ENCODE measurements at places on chromosomes 1 and 21. TPM values are rescaled to one million over a fixed set of nuclear protein-coding genes. Genes with fewer than 3 reads are reported as not detected.
A peak's percentile ranks its signal among the peaks of the same experiment; 100 is the strongest.

DNA sequence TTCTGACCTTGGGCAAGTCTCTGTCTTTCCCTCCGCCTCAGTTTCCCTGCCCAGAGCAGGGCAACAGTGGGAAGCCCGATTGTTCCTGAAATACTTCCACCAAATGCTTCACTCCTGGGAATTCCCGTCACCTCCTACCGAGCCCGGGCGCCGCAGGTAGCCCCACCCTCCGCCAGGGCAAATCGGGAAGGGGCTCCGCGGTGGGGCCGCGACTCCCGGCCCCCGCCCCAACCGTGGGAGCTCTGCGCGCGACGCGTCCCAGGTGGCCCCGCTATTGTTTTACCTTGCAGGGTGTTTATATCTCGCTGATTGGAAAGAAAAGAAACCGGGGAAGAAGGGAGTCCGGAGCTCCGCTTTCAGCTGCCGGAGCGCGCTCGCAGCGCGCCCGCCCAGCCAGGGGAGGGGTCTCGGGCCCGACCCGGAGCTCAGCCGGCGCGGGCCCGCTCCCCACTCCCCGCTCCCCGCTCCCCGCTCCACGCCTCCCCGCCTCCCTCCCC, 407 bp downstream of the IGSF3 start:
- DNase-seq: no peak

GRCh38 chr1:199272628-199273086, 633.8 kb downstream of the PTPRC start:
- peak; percentile 54 for DNase-seq

DNA sequence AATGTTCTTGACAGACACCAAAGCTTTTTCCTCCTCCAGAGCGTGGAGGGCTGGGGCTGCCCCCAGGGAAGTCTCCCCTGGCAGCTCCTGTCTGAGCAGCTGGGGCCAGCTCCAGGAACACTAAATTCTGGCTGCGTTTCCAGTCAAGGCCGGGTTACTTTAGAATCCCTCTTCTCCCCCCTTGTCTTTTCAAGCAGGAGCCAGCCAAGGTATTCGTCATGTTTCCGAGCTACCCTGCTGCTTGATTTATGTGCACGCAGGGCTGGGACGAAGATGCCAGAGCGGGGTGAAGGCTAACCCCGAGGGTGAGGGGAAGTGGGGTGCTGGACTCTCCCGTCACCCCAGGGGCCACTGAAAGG, 68.1 kb upstream of the ANGPTL1 start:
- no peak for DNase-seq

DNA sequence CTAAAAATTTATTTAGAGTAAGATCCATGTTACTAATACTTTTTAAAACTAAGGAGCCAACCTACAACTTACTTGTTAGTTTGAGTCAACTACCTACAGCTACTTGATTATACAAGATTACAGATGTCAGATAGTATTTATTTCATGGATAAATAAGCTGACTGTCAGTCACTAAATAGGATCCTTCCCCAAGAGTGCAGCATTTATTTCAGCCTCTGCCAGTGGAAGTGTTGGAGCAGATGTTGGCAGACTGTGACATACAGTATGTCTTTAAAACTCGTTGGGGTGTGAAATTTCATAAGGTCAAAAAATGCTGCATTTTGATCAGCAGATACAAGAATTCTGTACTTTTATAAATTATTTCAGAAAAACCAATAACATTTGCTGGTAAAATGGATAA, 156.2 kb downstream of the AKT3 start:
- no peak for DNase-seq

DNA sequence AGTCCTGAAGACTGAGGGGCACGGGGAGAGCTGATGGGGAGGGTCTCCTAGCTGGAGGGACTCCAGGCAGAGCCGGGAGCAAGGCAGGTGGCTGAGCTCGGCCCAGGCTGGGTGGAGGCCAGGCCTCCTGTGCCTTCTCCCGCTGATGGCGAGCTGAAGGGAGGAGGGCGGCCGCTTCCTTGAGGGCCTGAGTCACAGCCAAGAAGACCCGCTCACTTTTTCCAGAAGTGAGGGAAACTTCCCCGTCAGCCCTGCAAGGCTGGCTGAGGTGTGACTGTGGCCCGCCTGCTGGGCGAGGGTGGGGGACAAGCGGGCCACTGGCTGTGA, 1.7 kb upstream of the VWA1 start:
- no peak for DNase-seq

- DNase-seq: no peak
Observed at GRCh38 chr1:174746024-174746808, 253.5 kb upstream of the CACYBP start.

DNA sequence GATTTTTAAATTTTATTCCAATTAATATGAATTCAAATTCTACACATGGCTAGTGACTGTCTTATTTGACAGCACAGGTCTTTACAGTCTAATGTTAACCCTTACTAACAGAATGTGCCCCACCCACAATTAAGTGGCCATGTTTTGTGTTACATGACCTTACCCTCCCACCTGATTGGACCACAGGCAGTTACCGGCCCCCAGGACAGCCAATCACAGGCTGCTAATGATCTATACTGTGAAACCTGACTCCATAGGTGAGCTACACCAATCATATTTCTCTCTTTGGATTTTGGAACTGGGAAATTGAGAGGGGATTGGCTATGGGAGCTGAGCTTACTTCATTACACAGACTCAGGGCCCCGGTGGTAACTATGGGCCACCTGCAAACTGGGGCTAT, 27.5 kb downstream of the ZP4 start:
- DNase-seq: no peak

GRCh38 chr1:44620072-44620471, 54.2 kb downstream of the TMEM53 start:
- DNase-seq: no peak

DNA sequence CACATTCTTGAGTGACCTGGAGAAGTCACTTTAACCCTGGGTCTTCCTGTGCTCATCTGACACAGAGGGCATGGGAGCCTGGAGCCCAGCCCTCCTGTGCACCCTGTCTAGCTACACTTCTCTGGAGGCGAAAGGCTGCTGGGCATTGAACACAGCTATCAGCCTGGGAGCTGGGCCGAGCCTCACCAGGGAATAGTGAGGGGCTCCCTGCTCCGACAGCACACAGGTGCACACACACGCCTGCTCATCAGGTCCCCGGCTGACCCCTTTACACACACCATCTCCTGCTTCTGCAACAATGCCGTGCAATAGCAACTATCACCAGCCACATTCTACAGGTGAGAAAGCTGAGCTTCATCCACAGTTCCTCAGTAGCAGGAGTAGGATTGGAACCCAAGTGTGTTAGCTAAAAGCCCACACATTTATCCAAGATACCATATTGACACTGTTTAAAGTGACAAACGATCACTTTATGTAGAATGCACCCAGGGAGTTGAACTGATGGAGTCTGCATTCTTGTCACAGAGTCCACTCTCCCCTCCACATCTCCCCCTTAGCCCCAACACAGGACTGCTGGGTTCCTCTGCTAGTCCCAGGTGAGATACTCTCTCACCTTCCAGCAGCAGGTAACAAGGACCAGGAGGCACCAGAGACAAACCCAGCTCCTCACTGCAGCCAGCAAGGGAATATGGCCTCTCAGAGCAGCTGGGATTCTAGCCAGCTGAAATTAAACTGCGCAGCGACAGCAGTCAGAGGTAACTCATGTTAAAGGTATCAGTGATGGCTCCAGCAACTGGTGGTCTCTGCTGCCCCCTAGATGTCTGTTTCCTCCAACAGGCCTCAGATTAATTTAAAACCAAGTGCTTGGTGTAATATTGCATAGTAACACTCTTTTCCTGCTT, 18.3 kb upstream of the CAPN8 start:
- DNase-seq: no peak

GRCh38 chr1:22184454-22184853, 41.6 kb upstream of the WNT4 start:
- DNase-seq: no peak

Gene MROH7
- polyA plus RNA-seq: not detected

Gene OR2L13
- not detected for polyA plus RNA-seq

Gene SV2A
- 5.6 TPM for polyA plus RNA-seq

Gene KIF26B
- polyA plus RNA-seq: 0.79 TPM

Gene SPRR2B
- not detected for polyA plus RNA-seq

Data from GM12878 (cell line).